ENCODE measurements at places on chromosomes 4 and X.

GRCh38 chrX:117969328-117969727 lies 147.3 kb downstream of the KLHL13 start:
- DNase-seq = no peak

DNA sequence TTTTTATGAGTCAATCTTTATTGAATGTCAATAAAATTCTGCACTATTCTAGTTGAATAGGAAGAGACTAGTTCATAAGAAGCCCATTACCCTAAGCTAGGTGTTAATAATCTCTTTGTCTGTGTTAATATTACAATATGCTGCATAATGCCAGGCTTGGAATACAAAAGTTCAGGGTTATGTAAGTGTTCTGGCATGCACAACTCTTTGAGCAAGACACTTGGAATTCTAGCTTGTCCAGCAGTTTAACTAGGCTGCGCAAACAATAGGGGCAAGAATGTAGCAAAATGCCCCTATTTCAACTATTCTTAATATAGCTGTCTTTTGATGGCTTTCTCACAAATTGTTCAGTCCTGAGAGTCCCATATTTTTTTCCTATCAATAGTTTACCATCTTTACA lies 31.3 kb upstream of the ETNPPL start:
- DNase-seq = no peak

DNA sequence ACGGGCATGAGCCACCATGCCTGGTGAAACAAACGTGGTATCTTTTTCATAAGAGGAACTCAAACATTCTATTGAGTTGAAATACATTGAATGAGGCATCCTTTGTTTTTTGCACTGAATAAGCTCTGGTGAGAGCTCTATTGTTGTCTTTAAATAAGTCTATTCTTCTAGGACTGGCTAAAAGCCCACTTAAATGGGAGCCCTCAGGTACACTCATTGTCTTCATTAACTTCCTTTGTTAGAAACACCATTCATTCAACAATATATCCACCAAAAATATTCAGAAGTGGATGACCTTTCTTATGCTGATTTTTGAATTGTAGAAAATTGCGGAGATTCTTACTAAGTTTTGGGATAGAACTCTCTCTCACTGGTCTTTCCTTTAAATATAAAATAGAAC lies 568.0 kb downstream of the IL1RAPL1 start:
- no peak for DNase-seq

DNA sequence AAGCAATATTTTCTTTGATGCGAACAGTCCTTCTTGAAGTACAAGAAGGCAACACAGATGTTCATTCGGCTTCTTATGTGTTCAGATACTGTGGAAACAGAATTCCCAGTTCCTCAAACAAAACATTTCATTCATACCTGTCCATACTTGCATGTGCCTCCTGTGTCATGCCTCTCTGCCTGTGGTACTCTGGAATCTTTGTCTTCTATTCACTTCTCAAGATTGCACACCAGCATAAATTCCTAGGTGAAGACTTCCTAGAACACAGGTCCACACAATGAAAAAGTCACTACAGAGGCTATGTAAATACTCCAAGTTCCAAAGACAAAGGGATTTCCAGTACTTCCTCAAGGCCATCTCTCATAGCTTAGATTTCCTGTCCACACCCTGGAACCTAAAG lies 367.2 kb downstream of the AFF2 start:
- DNase-seq = no peak

DNA sequence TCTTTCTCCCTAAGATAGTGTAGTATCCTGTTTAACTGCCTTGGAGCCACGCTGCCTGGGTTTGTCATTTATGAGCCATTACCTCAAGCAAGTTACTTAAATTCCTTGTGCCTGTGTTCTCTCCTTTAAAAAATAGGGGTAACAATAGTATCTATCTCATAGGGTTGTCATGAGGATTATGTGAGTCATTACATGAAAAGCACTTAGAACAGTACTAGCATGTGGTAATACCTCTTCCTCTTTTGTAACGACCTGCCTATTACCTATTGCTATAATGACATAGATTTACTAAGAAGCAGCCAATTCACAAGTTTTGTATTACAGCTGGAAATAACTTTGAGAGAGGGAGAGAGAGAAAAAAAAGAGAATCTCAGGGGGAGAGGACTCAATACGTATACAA lies 834.7 kb downstream of the RAPGEF2 start:
- no peak for DNase-seq
